ENCODE measurements at places on chromosomes 6 and 20.
A peak's percentile ranks its signal among the peaks of the same experiment; 100 is the strongest.

DNA sequence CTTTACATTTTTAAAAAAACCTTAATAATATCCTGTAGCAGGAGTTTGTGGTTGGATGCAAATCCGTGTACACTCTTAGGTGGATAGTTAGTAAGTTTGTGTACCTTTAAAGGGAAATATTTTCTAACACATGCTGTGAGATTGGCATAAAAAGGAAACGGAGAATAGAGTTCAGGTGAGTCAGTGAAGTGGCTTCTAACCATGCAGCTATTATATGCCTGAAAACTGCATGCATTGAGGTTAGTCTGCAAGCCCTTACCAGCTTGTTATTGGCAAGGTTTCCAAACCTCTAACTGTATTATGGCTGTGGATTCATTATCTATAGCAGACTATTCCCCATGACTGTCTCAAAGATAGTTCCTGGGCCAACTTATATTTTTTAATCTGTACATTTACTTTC, 420.6 kb upstream of the MMS22L start:
- no peak for DNase-seq

DNA sequence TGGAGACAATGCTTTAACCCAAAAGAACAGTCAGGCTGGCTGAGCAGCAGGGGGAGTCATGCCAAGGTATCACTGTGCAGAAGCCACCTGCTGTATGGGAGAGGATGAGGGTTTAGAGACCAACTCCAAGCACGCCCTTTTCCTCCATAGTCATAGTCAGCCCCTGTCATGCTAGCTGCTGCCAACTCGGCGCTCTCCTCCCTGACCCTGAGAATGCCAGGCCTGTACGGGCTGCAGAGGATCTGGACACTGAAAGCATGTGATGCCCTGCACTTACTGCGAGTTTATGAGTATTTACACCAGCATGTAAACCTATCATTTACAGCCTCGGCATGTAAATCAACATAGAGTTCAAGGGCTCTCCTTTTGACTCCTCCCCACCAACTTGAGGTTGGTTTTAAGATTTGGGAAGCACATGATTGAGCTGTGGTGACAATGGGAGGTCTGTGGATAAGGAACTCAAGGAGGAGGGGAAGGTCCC, 11.7 kb upstream of the SCUBE3 start:
- no peak for DNase-seq

DNA sequence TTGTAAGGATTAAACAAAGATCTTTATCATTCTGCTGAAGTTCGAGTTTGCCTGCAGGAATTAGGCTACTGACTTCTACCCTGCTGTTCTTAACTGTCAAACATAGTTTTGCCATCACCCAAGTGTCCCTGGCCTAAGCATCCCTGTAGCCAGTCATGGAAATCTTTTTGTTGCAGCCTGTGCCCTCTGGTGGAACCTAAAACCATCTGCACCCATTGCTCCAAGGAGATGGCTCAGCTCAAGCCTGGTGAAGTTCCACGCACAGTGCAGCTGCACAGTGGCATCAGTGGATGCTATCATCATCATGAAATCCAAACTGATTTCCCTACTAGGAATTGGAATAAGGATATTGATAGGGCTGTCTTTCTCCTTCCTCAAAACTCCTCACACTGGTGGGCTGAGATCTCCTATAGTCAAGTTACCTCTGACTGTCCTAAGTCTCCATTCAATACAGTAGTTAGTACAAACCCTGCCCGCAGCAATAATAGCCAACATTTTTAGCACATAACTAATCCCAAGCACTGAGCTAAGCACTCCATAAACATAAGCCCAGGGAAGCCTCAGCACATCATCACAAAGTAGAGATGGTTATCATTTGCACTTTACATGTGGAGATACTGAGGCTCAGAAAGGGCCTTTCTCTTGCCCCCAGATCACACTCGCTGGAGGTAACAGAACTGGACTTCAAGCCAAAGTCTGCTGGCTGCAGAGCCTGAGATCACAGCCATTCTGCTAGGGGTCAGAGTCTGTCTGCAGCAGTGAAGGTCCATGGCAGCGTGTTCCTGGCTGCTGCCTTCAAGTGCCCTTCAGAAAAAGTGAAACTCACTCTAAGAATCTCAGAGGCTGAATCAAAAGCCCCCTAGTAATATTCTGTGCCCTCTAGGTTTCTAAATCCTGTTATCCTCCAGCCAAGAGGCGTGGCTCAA, 77.2 kb upstream of the MC3R start:
- DNase-seq: peak; percentile 1

GRCh38 chr6:169162249-169162648, 91.4 kb downstream of the THBS2 start:
- DNase-seq: no peak

DNA sequence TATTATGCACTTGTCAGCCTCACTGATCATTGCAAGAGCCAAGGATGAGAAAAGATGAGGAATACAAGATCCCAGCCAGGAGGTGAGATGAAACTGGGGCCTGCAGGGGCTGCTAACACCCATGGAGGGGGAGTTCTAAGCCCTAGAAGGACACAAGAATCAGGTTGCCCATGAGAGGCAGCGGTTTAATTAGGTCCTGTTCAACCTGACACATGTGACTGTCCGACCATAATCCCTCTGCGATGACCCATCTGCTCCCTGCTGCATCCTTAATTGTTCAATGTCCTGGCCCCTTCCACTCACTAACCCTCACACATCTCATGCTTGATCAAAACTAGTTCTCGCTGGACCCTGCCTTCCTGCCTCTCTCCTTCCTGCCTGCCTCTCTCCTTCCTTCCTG, 52.2 kb upstream of the NNAT start:
- no peak for DNase-seq

GRCh38 chr6:31203345-31203979, 33.0 kb upstream of the POU5F1 start:
- DNase-seq: peak; percentile 85

All from kidney glomerular epithelial cell (primary cell).